Tibial nerve (tissue), 4 donors: ENCODE measurements at places on chromosomes 3 and 15.

- H3K36me3 ChIP-seq: no peaks in the 10 kb centered on the region
- peak; percentile 63 for DNase-seq
- no peaks in the 10 kb centered on the region for H3K27me3 ChIP-seq
- no peak overlapping the region for H3K4me3 ChIP-seq
- H3K4me1 ChIP-seq: peaks cover 5% of the 10 kb centered on the region
Measured at GRCh38 chr3:16056217-16056616, 118.3 kb upstream of the GALNT15 start.

DNA sequence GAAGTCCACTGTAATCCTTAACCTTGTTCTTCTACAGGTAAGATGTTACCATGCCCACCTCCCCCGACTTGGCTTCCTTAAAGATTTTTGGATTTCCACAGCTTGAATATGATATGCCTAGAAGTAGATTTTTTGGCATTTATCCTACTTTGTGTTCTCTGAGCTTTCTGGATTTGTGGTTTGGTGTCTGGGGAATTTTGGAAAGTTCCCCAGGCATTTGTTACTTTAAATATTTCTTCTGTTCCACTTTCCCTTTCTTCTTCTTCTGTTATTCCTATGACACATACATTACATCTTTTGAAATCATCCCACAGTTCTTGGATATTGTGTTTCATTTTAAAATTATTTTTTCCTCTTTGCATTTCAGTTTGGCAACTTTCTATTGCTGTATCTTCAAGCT, 122.1 kb upstream of the TMEM108 start:
- no peaks in the 10 kb centered on the region for H3K27me3 ChIP-seq
- H3K4me3 ChIP-seq: no peak overlapping the region
- no peaks in the 10 kb centered on the region for H3K36me3 ChIP-seq
- H3K27ac ChIP-seq: no peak overlapping the region

DNA sequence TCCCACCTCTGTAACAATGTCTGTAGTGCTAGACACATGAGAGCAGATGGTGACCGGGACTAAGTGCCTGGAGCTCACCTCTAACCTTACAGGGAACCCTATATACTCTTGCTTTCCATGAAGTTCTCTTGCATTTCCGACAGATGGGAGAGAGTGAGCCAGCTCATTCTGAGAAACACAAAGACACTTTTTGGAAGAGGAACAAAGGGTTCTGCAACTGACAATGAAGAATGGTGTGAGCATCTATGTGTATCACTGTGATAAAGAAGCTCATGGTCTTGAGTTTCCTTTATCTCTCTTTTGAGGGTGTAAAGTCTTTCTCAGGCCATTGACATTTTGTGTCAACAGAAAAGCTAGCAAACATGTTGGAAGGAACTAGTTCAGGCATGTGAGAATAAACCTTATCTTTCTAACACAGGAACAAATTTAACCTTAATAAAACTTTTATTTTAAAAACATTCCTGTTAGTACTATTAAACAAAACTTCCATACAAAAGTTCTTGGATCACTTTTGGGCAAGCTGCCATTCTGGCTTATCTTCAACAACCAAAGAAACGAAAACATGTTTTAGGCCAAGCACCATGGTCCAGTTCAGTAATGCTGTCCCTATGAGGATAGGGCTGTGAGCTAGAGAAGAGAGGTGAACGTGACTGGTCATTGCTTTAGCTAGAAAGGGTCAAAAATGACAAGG, 142.7 kb downstream of the THRB start:
- H3K27ac ChIP-seq: no peak overlapping the region
- H3K4me1 ChIP-seq: no peaks in the 10 kb centered on the region
- no peak overlapping the region for H3K4me3 ChIP-seq
- no peaks in the 10 kb centered on the region for H3K36me3 ChIP-seq
- no peak for DNase-seq

- no peaks in the 10 kb centered on the region for H3K36me3 ChIP-seq
- H3K27me3 ChIP-seq: no peaks in the 10 kb centered on the region
- DNase-seq: no peak
- no peak overlapping the region for H3K27ac ChIP-seq
- H3K4me3 ChIP-seq: no peak overlapping the region
Measured at GRCh38 chr3:34107669-34108068, 309.2 kb downstream of the PDCD6IP start.

GRCh38 chr3:133833880-133834620, 28.4 kb downstream of the SRPRB start:
- no peak for DNase-seq
- H3K4me1 ChIP-seq: no peaks in the 10 kb centered on the region
- no peaks in the 10 kb centered on the region for H3K36me3 ChIP-seq
